NCI-H1417 treated with DMSO at 0.1 percent for 48 hours (cell line): ENCODE measurements at places on chromosomes 1 and 21.
A peak's percentile ranks its signal among the peaks of the same experiment; 100 is the strongest.

DNA sequence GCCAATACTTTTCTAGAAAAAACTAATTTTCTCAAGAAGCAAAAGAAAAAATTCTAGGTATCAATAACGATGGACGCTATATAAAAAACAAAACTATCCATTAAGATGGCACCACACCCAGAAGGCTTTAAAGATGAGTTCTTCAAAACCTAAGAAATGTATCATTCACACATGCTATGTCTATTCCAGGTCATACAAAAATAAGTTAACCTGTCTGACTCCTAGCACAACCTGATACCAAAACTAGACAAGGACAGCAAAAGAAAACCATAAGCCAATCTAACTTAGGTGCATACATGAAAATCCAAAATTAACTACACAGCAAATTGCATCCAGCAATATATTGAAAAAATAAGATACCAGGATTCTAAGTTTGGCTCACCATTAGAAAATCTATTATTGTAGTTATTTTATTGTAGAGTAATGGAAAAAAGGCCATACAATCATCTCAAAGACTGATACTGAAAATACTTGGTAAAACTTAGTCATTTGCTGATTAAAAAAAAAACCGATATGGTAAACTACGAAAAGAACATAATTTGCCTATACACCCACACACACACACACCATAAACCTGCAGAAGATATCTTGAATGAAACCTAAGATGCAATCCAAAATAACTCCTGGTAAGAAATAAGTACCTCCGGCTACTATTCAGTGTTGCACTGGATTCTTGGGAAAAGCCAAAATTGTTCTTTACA lies 55.0 kb downstream of the TRAF5 start:
- no peak for DNase-seq

GRCh38 chr21:26055010-26055409 lies 115.6 kb downstream of the APP start:
- no peak for DNase-seq

DNA sequence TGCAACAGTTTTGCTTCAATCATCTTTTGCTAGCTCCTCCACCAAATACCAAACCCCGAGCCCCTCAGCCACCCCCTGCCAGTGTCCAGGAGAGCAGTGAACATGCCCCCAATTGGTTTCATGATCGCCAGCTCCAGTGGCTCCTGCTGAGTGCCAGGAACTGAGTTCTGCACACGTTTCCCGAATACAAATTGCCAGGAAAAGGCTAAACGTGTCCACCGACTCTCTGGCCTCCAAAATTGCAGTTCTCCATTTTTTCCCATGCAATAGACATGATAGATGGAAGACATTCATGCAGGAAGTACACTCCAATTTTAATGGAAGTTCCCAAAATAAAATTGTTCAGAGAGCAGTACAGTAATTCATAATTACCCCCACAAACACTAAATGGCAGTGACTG lies 101.3 kb downstream of the SPSB1 start:
- no peak for DNase-seq

GRCh38 chr1:2073382-2074230 lies 23.4 kb downstream of the PRKCZ start:
- no peak for DNase-seq

GRCh38 chr21:43861706-43862105 lies 3.3 kb upstream of the AGPAT3 start:
- DNase-seq, result no peak

DNA sequence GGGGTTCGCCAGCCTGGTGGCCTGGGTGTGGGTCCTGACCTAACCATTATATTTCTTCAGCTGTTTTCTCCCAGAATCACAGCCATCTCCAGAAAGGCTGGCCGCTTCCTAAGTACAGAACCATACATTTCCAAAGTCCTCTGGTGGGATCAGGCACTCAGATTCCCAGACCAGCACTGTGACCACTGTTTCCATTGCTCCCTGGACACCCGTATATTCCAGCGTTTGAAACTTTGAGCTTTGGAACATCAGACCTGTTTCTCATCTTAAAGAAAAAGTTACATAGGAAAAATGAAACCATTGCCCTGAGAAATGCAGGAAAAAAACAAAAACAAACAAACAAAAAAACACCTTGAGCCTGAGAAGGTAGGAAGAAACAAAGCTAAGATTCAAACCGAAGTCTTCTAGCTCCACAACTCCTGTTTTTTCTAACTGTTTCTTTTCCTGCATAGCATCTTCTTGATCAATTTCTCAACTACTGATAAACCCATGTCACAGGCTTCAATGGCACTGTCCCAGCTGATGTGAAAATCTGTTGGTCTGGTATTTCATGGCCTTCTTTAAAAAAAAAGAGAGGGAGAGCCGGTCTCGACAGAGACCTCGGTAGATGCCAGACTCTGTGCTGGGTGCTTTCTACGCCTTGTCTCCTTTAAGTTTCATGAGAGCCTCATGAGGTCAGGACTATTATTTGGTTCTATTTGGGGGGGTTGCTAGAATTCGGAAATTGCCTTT lies 221.3 kb downstream of the TOMM20 start:
- no peak for DNase-seq

- peak; percentile 38 for DNase-seq
Measured at GRCh38 chr1:84620720-84621313, 46.6 kb upstream of the CTBS start.

GRCh38 chr1:231334079-231334666 lies 3.5 kb downstream of the EXOC8 start:
- DNase-seq, result no peak

GRCh38 chr1:53420341-53420740 lies 38.9 kb upstream of the DMRTB1 start:
- DNase-seq, result no peak

- no peak for DNase-seq
Measured at GRCh38 chr1:229666585-229666984, 40.5 kb downstream of the URB2 start.

DNA sequence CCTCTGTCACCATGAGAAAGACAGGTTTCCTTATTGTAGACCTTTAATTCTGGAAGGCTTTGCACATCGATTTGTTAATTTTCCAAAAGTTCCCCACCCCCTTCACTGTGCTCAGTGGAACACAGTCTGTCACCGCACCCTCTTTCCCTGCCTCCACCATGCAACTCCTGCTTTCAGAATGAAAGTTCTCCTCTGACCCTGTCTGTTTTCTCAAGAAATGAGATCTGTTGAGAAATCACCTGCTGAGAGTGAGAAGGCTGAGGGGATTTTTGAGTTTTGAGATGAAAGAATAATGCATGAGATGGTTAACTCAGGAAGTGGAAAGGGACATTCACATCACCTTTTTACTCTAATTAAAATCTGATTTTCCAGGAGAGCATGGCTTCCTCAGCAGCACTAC lies 99.6 kb downstream of the CYYR1 start:
- DNase-seq, result no peak

- no peak for DNase-seq
Measured at GRCh38 chr1:246210756-246211155, 296.3 kb downstream of the SMYD3 start.
